ENCODE measurements at places on chromosomes 4 and X.

GRCh38 chrX:130071611-130072344 is 38.5 kb downstream of the ELF4 start:
- DNase-seq: no peak

DNA sequence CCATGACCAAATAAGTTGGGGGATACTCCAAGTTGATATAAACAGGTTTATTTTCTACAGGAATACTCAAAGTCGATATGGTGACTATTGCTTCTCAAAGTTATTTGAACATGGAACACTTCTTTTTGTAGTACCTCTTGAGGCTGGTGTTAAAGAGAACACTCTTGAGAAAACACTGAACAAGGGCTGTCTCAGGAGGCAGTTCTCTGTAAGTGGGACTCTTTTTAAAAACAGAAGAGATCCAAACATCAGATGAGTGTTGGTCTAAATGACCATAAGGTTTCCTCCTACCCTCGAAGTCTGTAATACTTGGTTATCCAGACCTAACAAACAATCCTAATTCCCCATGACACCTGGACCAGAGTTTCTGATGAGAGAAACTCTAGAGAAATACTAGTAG is 223.2 kb upstream of the TEX13C start:
- DNase-seq: no peak

DNA sequence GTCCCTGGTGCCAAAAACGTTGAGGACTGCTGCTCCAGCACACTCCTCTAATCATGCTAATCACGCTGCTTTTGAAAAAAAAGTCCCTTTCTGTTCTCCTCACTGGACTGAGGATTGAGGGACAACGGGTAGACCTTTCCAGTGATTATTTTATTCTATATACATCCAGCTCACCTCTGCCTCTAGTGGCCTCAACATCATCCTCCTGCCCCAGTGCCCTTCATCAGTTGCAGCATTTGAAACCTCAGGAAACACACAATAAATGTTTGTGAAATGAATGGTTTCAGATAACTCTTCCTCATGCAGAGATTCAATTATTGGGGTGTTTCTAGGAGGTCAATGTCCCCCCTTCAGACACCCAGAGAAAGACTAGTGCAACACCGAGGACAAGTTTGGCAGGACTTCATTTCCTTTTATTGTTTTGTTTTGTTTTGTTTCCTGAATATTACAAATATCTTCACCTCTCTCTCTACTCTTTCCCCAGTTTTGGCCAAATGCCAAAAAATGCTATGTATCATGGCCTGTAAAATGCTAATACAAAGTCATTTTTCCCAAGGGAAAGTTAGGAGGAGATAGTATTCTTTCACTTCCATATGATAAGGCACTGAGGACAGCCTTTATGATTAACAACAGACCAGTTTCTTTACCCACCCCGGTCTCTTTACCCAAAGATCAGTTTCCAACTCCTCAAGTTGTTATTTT is 460.1 kb upstream of the SLIT2 start:
- DNase-seq: no peak

DNA sequence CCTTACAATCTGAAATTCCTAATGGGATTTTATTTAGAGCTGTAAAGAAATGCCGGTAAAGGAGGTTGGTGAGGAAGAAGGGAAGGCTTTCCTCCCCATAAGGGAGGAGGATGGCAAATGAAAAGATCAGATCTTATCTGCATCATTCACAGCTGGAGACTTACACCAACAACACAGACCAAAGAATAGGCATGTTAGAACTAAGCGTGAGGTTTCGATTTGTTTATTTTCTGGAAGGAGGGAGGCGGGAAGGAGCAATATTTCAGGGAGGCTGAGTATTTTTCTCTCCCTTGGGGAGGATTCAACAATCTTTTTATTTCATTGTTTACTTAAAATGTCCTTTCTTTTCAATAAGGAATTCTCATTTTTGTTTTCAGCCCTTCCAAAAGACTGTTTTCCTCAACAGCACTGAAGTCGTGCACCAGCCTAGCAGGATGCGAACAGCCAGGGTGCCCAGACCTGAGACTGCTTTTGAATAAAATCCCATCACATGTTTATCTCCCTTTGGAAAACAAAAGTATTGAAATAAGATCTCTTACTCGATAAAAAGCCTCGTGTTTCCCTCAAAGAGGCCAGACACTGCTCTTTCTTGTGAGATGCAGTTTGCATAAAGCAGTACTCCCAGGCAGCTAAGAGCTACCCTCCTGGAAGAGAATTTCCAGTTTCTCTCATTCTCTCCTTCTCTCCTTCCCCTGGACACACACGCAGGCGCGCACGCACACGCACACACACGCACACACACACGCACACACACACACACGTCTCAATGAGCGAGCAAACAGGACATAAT is 236.1 kb downstream of the MGST2 start:
- DNase-seq: no peak

Measured in kidney glomerular epithelial cell (primary cell).